GM23248 (cell line): ENCODE measurements at places on chromosomes 5 and 9. TPM values are rescaled to one million over a fixed set of nuclear protein-coding genes. Genes with fewer than 3 reads are reported as not detected.

GRCh38 chr5:81838307-81838906 is 87.5 kb upstream of the SSBP2 start:
- peak; percentile 64 for DNase-seq

The PCDHGC5 gene
- 1.8 and 2.5 TPM in 2 replicates for polyA plus RNA-seq

DNA sequence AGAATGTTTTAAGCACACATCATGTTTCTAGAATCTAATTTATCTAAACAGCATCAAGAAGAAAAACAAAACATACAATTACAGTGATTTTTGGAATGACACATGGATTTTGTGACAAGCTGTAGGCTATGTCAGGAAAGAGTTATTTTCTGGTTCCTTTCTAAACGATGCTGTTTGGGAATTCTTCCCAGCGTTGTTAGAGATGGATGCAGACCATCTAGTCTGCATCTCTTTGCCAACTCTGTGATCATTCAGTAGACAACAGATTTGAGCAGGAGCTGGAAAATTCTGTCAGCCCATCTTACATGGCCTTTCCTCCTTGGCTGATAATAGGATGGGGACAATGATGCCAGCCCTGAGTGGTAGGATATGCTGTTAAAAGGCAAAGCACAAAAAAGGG is 295.7 kb upstream of the TRPC7 start:
- no peak for DNase-seq

- no peak for DNase-seq
These were observed 47.4 kb upstream of the FRRS1L start for GRCh38 chr9:109214414-109214813.

DNA sequence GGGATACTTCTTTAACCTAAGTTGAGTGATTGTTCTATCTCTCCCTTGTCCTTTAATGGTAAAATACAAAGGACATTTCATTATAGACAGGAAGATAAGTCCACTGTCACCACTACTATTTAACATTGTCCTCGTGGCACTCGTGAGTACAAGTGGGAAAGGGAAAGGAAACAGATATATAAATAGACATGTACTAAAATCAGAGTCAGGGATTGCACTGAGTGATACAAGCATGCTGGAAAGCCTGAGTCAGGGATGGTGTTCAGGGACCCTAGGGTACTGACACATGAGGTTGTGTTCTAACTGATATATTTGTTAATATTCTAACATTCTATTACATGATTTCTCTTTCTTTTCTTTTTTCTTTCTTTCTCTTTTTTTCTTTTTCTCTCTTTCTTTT is 74.8 kb upstream of the FAM170A start:
- no peak for DNase-seq

- DNase-seq, result no peak
These were observed 172.4 kb downstream of the IRX2 start for GRCh38 chr5:2579126-2579525.

GRCh38 chr5:122929001-122929400 is 83.6 kb downstream of the SNX24 start:
- DNase-seq, result no peak

The PCDHGA11 gene
- polyA plus RNA-seq, result 15.3 and 18.1 TPM in 2 replicates

DNA sequence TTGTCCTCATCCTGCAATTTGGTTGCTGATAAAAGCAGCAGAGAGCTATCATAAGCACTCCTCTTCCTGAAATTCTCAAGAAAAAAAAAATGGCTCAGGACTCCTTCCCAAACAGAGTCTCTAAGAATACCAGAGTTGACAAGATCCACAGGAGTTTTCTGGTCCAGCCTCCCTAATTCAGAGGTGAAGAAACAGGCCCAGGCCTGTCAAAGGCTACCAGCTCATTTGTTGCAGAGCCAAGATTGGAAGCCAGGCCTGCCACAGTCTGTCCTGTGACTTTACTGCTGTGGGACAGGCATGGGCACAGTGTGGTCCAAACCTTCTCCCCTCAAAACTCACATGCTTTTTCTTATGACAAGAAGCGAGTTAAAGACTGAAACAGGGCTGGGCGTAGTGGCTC is 41.5 kb downstream of the NIPSNAP3B start:
- DNase-seq, result no peak

DNA sequence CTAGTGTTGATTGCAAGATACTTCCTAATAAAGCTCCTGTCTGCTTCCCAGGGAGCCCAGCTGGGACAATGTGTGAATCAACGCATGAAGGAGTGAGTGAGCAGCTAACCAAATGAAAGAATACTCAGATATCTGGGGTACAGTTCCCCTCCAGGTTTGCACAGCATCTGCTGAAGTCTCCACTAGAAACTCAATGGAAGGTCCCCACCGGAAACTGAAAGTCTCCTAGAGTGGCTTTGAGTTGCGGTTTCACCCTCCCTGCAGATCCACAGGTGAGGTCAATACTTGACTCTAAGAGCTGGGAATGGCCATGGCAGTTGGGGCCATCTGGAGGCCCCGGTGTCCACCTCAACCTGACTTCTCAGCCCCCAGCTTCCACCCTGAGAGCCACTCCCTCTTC is 198.2 kb upstream of the MSX2 start:
- DNase-seq, result no peak

- DNase-seq, result no peak
These were observed 91.9 kb upstream of the OTULINL start for GRCh38 chr5:14489643-14490042.
